ENCODE measurements at places on chromosomes 12 and 14. TPM values are rescaled to one million over a fixed set of nuclear protein-coding genes. Genes with fewer than 3 reads are reported as not detected.

DNA sequence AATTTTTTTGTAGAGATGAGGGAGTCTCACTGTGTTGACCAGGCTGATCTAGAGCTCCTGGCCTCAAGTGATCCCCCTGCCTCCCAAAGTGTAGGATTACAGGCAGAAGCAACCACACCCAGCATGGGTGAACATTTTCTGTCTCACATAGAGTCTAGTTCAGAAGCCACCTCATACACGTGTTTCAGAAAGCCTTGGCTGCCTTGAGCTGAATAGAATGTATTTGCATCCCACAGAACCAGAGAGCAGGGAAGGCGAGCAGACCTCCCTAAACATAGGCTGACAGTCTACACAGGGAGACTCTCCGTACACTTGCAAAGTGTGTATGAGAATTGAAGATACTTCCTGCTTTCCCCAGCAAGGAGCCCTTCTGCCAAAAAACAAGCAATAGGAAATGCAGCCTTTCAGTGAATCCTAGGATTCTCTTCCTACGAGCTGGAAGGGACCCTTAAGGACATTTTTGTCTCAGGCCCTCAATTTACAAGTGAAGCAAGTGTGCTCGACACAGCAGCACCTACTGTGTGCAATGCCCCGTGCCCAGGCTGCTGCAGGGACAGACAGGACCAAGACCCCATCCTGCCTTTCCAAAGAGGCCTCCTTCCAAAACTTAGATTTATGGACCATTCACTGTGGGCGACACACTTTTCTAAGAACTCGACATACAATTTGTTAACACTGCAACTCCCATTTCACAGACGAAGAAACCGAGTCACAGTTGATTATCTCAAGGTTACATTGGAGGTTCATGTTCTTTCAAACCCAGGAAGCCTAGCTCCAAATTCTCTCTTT is 11.2 kb downstream of the NUAK1 start:
- DNase-seq, result no peak

ZC2HC1C gene
- total RNA-seq, result 0.40 TPM

- no peak for DNase-seq
Observed at GRCh38 chr12:46559311-46559710, 186.7 kb upstream of the SLC38A2 start.

DNA sequence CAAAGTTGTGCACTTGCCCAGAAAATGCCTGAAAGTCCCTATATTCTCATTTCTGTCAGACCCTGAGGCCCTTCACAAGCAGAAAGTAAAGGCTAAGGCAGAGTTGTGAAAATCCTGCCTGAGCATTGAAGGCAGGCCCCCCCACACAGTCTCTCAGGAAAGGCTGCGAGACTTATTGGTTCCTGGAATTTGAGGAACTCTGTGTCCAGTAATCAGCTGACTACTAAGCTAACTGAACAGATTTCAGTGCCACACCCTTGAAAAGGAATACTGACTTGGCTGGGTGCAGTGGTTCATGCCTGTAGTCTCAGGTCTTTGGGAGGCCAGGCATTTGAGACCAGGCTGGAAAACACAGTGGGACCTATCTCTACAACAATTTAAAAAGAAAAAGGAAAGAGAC is 21.1 kb upstream of the PPP2R5E start:
- DNase-seq, result no peak

GRCh38 chr14:97251491-97252155 is 454.4 kb downstream of the VRK1 start:
- DNase-seq, result no peak

OR6C75 gene
- total RNA-seq, result not detected

- DNase-seq, result no peak
Observed at GRCh38 chr14:61421212-61421923, 100.0 kb downstream of the PRKCH start.

GRCh38 chr14:57573173-57573572 is 79.5 kb upstream of the CCDC198 start:
- DNase-seq, result no peak

ETNK1 gene
- 29.2 TPM for total RNA-seq

C12orf60 gene
- total RNA-seq, result 1.2 TPM

DNA sequence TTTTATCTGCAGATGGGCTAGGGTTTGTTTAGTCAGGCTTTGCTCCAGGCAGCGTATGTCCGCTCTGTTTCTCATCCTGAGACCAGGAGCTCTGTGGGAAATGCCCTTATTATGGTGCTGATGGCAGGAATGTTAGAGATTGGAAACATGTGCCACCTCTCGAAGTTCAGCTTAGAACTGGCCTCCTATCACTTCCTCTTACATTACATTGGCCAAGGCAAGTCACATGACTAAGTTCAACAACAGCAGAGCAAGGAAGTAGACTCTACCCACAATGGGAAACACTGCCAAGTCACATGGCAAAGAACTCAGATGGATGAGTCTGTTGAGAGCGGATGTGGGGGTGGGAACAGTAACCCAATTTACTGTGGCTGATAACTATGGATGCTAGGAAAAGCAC is 161.9 kb upstream of the WSCD2 start:
- peak; percentile 2 for DNase-seq

- peak; percentile 33 for DNase-seq
Observed at GRCh38 chr12:20345866-20346265, 22.5 kb upstream of the PDE3A start.

VRTN gene
- total RNA-seq, result not detected

DNA sequence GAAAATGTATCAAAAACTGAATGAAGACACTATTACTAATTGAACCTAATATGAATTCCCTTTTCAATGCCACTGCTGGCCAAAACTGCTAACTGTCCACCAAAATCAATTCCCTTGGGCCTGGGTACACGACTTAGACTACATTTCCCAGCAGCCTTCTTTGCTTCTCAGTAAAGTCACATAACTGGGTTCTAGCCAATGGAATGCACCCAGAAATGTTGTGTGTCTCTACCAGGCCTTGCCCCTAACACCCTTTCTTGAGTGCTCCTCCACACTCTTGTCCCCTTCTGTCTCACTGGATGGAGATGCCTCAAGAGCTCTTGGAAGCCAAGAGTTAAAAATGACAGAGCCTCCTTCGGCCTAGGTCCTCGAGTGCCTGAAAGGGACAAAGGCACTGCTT is 156.8 kb downstream of the PPM1H start:
- DNase-seq, result no peak

GDF3 gene
- 0.79 TPM for total RNA-seq

- no peak for DNase-seq
Observed at GRCh38 chr12:40734276-40734675, 42.0 kb downstream of the CNTN1 start.

FITM1 gene
- total RNA-seq, result 0.44 TPM

DNA sequence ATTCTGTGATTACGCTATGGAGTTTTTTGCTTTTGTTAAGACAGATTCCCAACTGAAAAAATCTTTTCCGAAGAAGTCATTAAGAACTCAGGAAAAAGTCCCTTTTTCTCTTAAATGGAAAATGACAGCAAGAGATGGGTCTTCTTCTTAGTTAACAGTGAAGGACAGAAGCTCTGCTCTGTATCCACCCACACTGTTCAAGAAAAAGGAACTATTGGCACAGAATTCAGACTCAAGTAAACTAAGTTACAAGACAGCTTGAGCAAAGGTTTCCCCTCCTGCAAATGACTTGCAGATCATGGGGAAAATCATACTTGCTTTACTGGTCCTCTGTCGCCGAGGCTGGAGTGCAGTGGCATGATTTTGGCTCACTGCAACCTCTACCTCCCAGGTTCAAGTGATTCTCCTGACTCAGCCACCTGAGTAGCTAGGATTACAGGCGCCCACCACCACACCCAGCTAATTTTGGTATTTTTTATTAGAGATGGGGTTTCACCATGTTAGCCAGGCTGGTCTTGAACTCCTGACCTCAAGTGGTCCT is 137.1 kb upstream of the AEBP2 start:
- no peak for DNase-seq

DNA sequence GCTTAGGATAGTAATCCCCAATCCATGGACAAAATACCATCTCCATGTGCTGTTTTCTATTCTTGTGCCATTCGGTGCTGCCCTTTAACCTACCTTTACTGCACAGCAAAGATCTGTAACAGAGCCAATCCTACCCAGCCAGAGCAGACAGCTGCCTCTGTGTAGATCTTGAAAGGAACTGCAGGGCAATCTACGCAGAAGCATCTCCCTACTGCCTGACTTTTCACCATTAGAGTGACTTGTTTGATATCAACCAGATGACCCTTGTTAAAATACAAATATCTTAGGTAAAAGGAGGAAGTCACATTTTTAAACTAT is 33.9 kb upstream of the PPM1A start:
- DNase-seq, result no peak

GRCh38 chr12:22851532-22851931 is 226.6 kb downstream of the ETNK1 start:
- no peak for DNase-seq

DNA sequence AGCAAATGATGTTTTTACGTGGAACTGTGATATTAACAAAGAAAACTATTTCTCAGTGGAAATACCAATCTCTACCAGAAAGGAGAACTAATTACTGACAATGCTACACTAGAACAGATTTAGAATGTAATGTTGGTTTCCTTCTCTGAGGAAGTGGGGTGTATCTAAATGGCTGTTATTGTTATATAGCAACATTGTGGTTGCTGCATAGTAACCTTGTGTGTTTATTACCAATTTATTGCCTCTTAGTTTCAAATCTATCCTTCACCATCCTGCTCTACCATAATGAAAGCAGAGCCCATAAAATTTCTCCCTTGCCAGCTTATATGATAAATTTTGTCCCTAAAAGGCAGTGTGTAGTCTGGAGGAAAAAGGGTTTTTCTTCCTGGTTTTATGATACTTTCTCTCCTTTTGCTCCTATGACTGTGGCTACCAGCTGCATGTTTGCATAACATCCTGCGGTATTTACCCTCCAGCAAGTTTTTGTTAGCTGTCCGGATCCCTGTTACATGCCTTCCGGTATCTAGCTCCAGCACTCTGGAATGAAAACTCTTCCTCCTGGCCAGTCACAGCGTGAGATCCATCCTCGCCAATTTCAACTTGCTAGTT is 5.7 kb upstream of the KLRK1 start:
- DNase-seq, result peak; percentile 27

- no peak for DNase-seq
Observed at GRCh38 chr14:61681413-61681812, 13.9 kb upstream of the HIF1A start.

ADCY4 gene
- 34.9 TPM for total RNA-seq

- DNase-seq, result no peak
Observed at GRCh38 chr14:30484201-30484600, 74.8 kb upstream of the G2E3 start.

DNA sequence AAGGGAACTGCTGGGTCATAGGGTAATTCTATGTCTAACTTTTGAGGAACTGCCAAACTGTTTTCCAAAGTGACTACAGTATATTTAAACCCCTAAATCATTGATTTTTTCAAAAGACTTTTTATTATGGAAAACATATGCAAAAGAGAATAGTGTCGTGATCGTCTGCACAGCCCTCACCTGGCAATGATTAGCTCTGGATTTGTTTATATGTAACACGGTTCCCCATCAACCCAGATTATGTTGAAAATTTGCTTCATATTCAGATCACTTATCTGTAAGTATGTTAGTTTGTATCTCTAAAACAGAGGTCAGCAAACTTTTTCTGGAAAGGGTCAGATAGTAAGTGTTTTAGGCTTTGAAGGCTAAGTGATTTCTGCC is 52.7 kb downstream of the CCDC92 start:
- no peak for DNase-seq

DNA sequence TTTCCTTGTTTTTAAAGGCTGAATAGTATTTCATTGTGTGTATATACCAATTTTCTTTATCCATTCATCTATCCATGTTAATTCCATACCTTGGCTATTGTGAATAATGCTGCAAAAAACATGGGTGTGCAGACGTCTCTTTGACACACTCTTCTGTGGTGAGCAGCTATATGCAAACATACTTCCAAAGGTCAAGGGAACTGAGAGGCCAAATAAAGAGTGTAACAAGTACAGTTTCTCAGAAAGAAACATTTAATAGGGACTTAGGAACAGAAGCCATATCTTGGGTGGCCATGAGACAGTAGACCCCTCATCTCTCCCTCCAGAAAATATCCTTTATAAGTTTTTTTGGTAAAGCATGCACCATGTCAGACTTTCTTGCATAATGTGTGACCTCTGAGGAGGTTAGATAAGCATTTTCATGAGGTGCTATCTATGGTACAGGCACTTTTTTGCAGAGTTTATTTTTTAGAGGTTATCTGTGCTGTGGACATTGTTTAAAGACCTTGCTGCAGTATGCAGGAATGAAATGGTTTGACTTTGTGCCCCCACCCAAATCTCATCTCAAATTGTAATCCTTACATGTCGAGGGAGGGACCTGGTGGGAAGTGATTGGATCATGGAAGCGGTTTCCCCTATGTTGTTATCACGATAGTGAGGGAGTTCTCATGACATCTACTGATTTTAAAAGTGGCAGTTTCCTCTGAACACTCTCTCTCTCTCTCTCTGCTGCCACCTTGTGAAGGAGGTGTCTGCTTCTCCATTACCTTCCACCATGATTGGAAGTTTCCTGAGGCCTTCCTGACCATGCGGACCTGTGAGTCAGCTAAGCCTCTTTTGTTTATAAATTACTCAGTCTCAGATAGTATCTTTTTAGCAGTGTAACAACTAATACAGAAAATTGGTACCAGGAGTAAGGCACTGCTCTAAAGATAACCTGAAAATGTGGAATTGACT is 1202.3 kb downstream of the GALC start:
- DNase-seq, result no peak

HNRNPC gene
- 584 TPM for total RNA-seq

DNA sequence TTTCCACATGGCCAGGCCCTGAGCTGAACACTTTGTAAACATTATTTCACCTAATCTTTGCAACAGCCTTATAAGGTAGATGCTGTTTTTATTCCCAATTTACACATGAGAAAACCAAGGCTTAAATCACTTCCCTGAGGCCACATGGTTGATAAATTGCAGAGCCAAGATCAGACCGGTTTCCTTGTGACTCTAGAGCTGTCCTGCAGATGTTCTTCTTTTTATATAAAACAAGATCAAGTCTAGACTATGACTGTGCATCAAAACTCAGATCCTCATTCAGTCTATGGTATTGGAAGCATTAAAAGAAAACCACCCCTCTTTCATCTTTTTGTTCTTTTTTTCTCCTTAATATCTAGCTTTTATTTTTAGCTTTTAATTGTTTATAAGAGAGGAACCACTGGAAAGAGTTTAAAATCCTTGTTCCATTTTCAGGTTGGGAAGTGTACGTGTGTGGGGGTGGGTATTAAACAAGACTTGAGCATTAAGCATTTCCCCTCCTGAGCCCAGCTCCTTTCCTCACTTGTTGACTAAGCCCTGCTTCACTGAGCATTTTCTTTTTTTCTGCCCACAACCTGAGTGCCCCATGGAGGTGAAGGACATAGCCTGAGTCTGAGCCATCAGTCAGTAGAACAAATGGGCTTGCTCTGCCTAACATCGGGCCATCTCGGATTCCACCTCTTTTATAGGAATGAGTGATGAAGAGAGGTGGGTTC is 45.4 kb downstream of the GPATCH2L start:
- DNase-seq, result no peak

GRCh38 chr12:93333828-93334227 is 43.9 kb upstream of the NUDT4 start:
- no peak for DNase-seq

EPYC gene
- total RNA-seq, result not detected

DNA sequence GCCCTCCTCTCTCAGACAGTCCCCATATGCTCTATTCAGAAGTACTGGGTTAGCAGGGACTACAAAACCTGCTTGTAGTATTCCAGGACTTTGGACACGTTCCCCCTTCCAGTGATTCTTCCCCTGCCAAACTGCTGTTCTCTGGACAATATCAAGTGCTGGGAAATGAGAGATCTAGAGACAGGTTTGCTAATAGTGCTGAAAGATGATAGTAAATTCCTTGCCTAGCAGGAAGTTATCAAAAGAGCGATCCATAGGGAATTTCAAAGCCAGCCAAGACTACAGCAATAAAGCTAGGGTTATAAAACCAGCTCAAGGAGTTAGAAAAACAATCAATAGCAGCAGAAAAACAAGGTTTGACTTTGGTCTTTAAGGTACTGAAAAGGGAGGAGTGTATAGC is 15.2 kb downstream of the SLC7A8 start:
- DNase-seq, result no peak
